ENCODE measurements at places on chromosomes 3 and 15.

DNA sequence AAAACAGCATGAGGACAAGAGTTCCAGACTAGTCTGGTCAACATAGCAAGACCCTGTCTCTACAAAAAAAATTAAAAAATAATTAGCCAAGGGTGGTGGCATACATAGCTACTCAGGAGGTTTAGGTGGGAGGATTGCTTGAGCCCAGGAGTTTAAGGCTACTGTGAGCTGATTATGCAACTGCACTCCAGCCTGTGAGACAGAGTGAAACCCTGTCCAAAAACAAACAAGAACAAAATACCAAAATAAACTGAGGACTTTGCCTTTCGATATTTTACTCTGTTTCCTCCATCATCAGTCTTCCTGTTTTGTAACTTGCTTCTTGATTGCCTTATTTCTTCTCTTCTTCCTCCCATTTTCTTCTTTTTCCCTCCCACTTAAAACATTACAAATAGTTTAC, 504.4 kb downstream of the ROBO1 start:
- DNase-seq: peak; percentile 44

- DNase-seq: no peak
Observed at GRCh38 chr3:128237348-128238183, 84.3 kb downstream of the EEFSEC start.

DNA sequence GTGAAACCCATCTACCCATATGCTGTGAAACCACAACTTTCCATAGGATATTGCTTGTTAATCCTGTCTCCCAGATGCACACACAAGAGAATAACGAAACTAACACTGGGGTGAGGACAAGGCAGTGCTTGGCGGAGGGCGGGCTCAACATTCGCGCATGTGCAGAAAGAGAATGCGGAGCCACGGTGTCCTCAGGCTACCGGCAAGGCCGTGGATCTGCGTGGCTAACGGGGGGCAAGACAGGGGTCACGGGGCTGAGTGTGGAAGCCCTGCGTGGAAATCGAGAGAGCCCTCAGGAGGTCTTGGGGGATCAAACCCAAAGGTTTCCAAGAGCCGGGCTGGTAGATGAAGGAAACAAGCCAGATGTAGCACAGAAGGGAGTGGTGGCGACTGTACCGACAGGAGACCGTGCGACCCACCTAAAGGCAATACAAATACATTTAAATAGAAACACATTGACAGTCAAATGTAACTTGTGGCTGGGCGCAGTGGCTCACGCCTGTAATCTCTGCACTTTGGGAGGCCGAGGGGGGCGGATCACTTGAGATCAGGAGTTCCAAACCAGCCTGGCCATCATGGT, 48.5 kb upstream of the TRA2B start:
- DNase-seq: no peak

- DNase-seq: no peak
Observed at GRCh38 chr3:166322391-166322790, 485.2 kb upstream of the BCHE start.

DNA sequence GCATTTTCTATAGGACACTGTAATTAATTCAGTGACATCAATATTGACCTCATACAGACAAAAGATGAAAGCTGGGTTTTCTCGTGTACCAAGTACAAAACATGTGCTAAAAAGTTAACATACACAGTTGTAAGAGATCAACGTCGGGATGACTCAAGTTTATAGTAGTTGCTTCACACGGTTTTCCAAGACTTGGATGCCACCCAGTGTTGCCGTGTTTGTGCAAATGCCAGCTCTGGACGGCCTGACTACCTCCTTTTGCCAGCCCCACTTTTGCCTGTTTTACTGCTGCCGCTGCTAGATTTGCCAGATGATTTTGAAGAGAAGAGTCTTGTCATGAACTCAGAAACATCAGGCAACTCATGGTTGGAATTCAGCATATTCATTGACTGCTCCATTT, 17.6 kb downstream of the EMC7 start:
- DNase-seq: no peak

- no peak for DNase-seq
Observed at GRCh38 chr3:31196261-31196660, 301.8 kb upstream of the GADL1 start.

Data from iris pigment epithelial cell (primary cell).